ENCODE measurements at places on chromosomes 1 and 21.

DNA sequence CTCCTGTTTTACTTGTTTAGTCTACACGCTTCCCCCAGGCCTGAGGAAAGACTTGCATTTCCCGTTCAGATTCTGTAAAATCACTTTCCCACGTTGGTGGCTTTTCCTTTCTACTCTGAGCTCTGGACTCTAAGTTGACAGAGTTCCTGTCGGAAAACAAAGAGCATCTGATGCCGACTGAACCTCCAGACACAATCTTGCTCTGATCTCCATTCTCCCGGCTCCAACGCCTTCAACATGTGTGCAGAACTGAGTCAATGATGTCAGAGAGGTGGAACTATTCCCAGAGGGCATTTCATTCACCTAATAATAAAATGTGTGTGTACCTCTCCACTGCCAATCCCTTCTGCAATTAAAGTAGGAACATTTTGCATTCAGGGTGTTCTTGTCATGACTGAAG, 147.7 kb downstream of the MIS18A start:
- DNase-seq, result no peak

GRCh38 chr21:46377789-46378188, 53.8 kb downstream of the PCNT start:
- no peak for DNase-seq

DNA sequence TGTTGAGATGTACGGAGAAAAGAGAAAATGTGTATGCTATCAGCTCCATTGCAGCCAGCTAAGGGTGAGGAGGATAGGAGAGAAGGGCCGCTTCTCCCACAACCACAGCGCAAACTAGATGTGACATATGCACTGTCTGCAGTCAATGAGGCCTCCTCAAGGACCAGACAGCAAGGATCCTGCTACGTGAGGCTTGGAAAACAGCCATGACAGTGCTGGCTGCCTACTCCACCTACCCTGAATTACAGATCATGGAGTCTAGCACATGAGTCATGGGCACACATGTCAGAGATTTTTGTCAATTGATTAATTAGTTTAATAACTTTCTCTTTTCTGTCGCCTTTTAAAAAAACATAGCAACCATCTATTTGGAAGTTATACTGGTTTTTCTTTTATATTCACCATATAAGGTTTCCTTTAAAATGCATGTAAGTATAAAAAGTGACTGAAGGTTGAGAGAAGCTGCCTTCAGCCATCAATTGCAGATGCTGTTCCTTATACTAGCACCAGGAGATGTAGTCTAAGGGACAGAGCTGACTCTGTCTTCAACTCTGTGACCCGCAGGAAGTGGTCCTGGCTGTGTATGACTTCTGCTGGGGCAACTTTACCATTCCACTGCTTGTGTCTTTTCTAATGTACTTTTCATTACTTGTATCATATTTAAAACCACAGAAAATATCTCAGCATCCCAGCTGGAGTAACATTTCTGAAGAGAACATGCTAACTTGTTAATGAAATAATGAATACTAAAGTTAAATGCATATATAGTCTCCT, 3.1 kb downstream of the VPS26C start:
- no peak for DNase-seq

GRCh38 chr1:55503663-55504305, 288.6 kb upstream of the USP24 start:
- DNase-seq, result no peak

GRCh38 chr1:27614625-27615344, 10.8 kb upstream of the AHDC1 start:
- no peak for DNase-seq

DNA sequence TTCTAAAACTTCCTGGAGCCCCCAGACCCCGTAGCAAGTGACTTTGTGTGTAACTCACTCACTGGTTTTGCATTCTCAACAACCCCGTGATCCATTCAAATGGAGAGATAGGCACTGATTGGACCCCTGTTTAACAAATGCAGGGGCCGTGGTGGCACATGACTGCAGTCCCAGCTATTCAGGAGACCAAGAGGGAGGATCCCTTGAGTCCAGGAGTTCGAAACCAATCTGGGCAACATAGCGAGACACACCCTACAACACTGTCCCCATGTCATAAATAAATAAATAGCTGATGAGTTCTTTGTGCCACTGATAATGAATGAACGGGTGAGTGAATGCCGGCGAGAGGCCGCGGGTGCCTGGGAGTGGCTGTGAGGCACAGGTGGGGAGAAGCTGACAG, 59.4 kb upstream of the PAX7 start:
- DNase-seq, result no peak

GRCh38 chr1:158813164-158813563, 18.0 kb upstream of the MNDA start:
- DNase-seq, result no peak

All from SW 1271 (cell line).